ENCODE measurements at places on chromosomes 1 and 21.

DNA sequence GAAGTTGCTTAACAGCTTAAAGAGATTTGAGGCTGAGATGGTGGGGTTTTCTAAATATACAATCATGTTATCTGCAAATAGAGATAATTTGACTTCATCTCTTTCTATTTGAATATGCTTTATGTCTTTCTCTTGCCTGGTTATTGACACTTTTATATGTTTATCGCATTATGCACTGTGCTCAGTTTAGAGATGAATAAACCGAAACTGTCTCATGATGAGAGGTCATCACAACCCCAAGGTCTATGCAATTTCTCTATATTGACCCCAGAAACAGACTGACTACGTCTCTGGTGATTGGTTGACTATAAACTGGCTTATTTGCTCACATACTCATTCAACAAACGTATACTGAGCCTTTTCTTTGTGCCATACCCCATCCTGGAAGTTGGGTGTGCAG, 117.9 kb upstream of the NRIP1 start:
- no peak for DNase-seq

- no peak for DNase-seq
Observed at GRCh38 chr21:44987301-44987885, 47.6 kb downstream of the SLX9 start.

GRCh38 chr1:171488190-171488929, 3.0 kb downstream of the PRRC2C start:
- no peak for DNase-seq

DNA sequence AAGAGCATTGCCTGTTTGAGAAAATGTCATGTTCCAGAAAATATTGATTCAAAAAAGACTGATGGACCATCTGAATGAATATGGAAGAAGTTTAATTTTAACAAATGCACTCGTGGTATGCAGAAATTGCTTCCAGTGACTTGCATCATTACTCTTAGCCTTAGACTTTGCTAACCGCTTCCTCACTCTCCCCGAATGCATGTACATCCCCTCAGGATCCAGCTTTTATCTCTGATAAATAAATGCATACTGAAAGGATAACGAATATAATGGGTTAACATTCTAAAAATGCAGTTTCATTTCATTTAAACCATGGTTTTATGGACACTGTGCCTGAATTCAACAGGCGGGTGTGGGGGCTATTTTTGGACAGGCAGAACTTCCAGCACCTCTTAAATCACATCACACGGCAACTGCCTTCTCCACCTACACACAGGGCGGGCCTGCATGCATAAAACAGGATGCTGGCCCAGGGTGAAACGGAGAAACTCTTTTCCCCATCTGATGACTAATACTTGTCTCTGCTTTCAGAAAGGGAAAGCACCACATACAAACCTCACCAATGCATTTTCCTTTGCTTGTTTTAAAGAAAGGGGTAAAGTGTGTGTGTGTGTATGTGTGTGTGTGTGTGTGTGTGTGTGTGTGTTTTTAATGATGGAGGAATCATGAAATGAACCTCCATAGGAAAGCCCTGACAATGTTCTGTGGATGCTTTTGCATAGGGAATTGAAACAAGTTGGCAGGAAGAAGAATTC, 48.7 kb downstream of the SPAG17 start:
- peak; percentile 86 for DNase-seq

DNA sequence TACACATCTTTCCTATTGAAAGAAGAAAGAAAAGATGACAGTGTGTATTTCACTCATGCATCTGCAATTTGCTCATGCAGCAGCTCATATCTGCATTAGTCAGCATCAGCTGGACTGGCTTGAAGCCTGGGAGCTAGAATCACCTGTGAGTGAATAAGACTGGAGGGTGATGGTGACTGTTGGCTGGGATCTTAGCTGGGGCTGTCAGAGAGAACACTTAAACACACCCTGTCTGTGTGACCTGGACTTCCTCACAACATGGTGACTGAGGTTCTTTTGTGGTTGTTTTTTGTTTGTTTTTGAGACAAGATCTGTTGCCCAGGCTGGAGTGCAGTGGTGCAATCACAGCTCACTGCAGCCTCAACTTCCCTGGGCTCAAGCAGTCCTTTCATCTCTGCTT, 24.9 kb downstream of the KLHDC7A start:
- DNase-seq, result no peak

- DNase-seq, result no peak
Observed at GRCh38 chr1:109383087-109383779, 14.5 kb downstream of the SORT1 start.

- peak; percentile 11 for DNase-seq
Observed at GRCh38 chr1:60596791-60597750, 485.3 kb upstream of the NFIA start.

DNA sequence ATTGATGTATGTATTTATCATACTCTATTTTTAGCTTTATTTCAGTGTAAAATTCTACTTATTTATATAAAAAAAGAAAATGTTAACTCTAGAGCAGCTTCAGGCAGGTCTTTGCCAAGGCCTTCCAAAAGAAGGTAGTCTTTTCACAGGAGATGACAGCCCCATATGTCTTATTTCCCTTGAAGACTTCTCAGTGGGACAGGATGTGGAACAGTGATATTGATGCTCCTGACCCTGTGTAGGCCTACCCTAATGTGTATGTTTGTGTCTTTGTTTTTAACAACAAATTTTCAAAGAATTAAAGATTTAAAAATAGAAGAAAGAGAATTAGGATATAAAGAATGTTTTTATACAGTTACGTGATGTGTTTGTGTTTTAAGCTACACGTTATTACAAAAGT, 1593.6 kb downstream of the AMY1C start:
- no peak for DNase-seq

GRCh38 chr1:201251411-201251810, 31.9 kb upstream of the PKP1 start:
- no peak for DNase-seq

- DNase-seq, result no peak
Observed at GRCh38 chr1:154240294-154240833, 19.6 kb downstream of the UBAP2L start.

DNA sequence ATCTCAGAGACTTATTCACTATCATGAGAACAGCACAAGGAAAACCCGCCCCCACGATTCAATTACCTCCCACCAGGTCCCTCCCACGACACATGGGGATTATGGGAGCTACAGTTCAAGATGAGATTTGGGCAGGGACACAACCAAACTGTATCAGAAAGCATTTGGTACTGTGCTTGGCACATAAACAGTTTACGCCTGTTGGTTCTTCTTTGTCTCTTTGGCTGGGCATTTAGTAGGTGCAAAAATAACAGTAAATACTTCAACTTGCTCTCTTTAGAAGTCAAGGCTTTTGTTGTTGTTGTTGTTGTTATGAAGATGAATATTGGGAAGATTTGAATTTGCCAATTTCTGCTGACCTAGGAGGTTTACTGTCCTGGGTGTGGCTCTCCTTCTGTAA, 175.4 kb upstream of the IGSF21 start:
- DNase-seq, result no peak

- DNase-seq, result peak; percentile 49
Observed at GRCh38 chr1:27566462-27567145, 37.3 kb downstream of the AHDC1 start.

DNA sequence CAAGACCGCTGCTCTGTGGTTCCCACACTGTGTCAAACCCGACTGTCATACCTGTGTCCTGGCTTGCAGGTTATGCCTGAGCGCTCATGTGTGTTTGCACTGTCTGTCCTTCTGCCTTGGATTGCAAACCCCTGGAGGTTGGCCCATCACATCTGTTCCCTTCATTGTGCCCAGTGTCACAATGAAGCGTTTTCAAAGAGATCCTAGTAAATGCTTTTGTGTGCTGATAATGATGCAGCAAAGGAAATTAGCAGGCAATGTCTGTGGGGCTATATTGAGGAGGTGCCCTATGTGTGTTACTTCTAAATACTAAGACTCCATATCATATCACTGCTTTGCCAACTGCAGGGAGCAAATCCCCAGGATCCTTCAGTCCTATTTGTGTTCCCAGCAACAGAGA, 424.4 kb upstream of the NFIA start:
- no peak for DNase-seq

- DNase-seq, result no peak
Observed at GRCh38 chr1:98027103-98027705, 106.4 kb upstream of the DPYD start.

All from AG10803 (cell line).